ENCODE measurements at places on chromosomes 6 and 20.

DNA sequence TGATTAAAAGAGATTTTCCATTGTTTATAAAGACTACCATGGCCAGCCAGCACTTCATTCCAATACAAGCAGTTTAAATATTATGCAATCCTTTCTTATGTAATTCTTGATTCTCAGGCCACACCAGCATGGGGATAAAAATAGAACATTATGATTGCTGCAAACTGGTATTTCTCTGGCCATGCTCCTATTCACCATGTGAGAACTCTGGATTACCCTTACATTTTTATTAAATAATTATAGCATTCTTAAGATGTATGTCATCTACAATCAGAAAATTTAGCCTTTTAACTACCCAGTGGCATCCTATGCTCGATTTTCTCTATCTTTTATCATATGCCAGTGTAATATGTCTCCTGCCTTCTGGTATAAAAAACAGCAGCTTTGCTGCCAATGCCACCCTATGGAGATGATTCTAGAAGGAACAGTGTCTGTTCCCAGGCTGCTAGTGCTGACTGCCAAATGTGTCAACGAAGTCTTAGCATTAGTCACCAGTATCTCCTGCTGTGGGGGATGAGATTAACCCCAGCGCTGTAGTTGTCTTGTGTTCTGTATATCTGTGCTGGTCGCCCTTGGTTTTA lies 501.4 kb downstream of the BCKDHB start:
- DNase-seq: no peak

DNA sequence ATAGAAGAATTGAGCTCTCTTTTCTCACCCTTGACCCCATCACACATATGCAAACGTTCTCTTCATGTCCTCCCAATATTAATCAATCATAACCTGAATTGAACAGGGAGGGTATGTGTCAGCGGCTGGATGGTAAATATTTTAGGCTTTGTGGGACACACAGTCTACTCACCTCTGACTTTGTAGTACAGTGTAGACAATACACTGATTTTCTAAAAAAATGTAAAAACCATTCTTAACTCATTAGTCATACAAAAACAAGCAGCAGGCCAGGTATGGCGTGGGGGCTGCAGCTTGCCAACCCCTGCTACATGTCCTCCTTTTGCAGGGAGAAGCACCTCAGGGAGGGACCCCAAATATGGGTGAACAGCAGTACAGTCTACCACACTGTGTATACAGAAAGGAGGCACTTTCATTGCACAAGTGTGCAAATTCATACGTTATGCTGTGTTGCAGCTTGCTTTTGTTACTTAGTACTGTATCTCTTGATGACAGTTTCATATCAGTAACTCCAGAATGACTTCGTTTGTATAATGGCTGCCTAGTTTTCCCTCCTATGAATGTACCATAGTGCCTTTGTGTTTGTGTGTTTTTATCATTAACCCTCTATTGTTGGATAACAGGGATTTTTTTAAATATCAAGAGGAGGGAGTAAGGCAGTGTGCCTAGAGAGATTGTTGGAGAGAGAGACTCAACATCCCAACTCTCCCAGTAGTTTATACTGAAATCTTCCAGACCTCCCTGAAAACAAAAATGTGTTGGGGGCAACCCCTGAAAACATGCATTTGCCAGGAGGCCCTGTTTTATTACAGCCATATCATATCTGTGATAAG lies 214.3 kb downstream of the ZMYND8 start:
- DNase-seq: no peak

GRCh38 chr6:15299430-15300131 lies 53.7 kb downstream of the JARID2 start:
- DNase-seq: no peak

DNA sequence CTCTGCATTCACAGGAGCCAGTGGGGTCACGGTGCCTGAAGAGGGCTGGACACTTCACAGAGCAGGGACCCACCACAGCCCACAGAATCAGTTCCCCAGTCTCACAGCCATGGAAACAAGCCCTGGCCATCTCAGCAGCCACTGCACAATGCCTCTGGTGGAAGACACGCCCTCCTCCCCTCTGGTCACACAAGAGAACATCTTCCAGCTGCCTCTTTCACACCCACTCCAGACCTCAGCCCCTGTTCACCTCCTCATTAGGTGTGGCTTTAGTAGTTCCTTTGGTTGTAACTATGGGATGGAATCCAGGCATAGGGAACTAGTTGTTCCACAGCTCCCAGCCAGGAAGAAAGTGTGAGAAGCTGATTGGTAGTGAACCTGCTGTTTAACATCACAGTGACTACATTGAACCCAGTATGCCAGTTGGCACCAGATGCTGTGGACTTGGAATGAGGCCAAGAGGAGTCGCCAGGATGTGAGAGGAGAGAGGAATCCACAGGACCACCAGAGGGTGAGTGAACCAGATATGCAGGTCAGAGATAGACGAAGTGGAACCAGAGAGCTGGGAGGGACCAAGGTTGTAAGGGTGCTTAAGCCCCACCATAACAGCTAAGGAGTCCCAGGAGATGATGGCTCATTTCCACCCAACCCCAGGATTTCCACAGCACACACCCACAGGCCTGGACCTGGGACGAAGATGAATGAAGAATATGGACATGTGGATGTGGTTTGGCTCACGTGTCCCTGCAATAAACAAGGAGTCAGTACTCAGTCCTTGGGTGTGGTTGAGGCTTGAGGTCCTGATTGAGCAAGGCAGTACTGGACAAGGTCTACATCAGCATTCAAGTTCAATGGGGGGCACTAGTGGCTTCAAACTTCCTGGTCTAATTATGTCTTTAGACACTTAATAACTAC lies 8.8 kb upstream of the BTN3A3 start:
- DNase-seq: no peak

GRCh38 chr6:31158863-31159855 lies 770 bp downstream of the TCF19 start:
- DNase-seq: peak; percentile 32

GRCh38 chr6:126075335-126076071 lies 89.2 kb downstream of the TRMT11 start:
- DNase-seq: no peak

GRCh38 chr6:30101444-30102413 lies 11.2 kb downstream of the TRIM31 start:
- peak; percentile 85 for DNase-seq

DNA sequence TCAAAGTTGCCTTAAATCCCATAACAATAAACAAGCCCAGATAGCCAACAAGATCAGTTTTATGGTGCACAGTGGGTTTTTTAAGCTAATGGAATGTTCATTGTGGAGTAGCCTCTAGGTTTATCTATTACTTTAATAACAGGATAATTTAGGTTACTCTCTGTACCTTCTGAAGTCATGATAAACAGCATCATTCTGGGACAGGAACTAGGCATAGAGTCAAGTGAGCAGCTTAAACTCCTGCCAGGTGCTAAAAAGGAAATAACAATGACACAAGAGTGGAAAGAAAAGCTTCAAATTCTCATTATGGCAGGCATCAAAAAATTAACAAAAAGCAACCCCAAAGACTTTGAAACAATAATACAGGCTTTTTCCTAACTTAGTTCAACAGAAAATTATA lies 228.8 kb downstream of the HACE1 start:
- no peak for DNase-seq

DNA sequence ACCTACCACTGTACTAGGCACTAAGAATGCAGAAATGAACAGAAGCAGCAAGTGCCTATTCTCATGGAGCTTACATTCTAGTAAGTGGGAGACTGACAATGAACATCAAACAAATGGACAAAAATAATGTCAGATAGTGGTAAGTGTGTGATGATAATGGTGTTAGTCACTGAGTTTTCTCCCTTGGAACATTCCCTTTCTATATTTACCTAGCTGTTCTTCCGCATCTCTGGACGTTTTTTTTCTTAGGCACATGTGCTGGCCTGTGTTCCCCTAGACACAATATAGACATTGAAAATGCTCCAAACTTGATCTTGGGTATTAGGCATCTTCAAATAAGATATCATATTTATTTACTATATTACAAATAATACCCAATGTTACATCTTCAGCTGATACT lies 218.1 kb upstream of the GJE1 start:
- DNase-seq: no peak

- peak; percentile 57 for DNase-seq
These were observed 183.3 kb downstream of the FOXC1 start for GRCh38 chr6:1792989-1793388.

GRCh38 chr20:57912227-57912582 lies 202.4 kb upstream of the PMEPA1 start:
- DNase-seq: no peak

DNA sequence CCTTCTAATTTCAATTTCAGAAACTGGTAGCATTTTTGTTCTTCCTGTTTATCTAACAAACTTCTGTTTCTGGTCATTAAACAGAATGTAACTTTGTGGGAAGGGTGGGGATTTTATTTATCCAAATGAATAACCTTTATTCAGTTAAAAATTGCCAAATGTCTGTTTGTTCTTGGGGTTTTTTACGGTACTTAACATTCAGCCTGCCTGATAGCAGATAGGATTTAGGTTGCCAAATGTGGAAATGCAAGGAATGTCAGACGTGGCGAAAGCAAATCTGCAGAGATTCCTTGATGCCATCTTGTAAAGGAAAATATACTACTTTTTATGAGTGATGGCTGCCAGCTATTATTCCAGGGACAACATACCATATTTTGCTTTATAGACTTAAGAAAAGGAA lies 95.7 kb downstream of the LYRM2 start:
- DNase-seq: no peak

DNA sequence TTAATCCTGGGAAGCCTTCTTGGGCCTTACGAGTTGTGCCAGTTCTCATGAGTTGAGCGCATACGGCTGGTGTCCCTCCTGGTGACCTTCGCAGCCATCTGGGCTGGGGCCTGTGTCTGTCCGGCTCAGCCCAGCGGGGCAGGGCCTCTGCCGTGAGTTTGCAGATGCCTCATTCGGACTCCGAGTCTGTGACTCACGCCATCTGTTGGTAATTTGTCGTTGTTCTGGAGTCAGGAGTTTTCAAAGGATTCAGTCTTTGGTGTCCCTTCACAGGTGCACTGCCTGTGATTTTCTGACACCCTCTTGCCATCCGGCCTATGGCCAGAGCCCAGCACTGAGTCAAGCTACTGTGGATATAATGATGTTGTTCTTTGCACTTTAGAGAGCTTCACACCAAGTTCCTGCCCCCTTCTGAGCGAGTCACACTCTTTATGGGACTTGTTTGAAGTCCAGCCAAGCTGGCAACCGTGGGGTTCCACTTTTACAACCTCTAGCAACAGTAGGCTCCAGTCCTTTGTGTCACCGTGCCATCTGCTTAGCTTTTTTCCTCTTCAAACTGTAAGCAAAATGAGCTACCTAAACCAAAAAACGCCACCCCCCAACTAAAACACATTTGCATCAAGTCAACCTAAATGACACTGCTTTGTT lies 175.6 kb downstream of the AIG1 start:
- no peak for DNase-seq

DNA sequence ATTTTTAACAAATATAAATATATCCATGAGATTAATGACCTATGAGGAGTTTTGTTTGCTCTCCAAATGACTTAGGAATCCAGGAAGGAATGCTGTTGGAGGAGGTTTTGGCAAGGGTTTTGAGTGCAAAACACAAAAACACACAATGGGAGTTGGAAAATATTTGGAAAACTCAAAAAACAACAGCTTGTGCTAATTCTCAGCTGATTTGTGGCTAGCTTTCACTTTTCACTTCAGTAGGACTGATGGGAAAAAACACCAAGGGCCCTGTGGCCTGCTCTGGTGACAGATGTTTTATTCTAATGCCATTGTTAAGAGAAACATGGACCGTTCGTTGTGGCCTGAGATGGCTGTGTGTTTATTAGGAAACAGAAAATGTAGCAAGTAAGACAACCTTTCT lies 113.9 kb downstream of the ALDH8A1 start:
- no peak for DNase-seq

DNA sequence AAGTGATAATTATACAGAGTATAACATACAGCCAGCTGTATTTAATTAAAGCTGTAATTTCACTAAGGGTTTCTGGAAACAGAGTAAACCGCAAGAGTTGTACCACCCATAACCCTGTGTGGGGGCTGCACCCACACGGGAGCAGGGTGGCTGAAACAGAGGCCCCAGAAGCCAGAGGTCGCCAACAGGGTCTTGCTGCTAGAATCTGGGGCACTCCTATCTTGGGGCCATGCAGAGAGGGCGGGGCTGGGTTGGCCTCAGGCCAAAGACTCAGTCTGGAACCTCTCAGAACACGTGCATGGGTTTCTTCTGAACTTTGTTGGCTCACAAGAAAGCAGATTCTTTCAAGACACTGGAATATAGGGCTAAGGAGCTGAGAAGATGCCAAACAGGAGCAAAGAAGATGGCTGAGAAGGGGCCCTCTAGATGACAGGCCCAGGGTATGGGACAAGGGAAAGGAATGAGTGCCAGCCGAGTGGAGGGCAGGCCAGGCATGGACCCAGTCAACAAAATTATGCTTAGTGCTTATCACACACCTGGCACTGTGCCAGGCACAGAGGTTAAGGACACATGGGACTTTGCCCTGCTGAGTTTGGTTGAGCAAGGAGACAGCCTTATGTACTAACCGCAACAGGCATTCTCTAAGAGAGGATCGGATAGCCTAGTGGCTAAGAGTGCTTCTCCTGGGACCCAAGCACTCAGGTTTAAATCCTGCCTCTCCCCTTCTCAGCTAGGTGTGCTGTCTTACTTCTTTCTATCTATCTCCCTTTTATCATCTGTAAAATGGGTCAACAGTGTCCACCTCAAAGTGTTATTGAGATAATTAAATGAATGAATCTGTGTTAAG lies 96.6 kb upstream of the FOXP4 start:
- DNase-seq: no peak

- no peak for DNase-seq
These were observed 18.3 kb downstream of the DSP start for GRCh38 chr6:7559651-7560385.

GRCh38 chr20:23078351-23079015 lies 7.6 kb downstream of the CD93 start:
- DNase-seq: no peak

DNA sequence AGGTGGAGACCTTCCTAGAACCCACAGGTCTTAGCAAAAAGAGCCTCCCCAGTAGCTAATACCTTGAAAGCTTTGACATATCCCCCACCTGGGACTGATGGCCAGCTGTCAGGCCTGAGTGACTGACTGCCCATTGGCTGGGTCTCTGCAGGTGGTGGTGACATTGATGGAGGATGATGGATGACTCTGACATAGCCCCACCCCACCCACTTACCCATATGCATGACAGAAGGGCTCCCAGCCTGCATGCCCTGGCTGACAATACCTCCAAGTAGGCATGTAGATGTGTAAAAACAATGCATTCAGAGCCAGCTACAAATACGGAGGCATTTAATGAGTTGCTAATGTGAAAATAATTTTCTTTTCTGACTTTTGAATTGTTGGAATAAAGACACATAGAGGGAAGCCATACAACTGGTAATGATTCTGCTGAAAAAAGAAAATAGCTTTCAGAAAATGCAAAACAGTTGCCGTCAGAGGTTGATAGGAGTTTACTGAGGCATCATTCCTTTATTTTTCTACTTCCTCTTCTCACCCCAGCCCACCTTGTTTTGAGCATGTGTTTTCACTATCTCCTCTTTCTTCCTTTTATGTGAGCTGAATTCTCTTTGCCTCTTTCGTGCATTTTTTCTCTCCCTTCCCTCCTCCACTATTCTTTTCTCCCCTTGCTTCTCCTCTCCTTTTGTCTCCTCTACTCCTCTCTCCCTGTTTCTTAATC lies 70.6 kb downstream of the OLIG3 start:
- DNase-seq: no peak

- no peak for DNase-seq
These were observed 119.4 kb upstream of the PRND start for GRCh38 chr20:4602297-4602631.

GRCh38 chr6:168026925-168027324 lies 29.5 kb downstream of the KIF25 start:
- no peak for DNase-seq

- no peak for DNase-seq
These were observed 127.7 kb upstream of the CST7 start for GRCh38 chr20:24821391-24821790.

All from ACHN (cell line).